ENCODE measurements at places on chromosomes 1 and 21.

- no peak for DNase-seq
Observed at GRCh38 chr1:87549738-87550137, 221.1 kb downstream of the LMO4 start.

DNA sequence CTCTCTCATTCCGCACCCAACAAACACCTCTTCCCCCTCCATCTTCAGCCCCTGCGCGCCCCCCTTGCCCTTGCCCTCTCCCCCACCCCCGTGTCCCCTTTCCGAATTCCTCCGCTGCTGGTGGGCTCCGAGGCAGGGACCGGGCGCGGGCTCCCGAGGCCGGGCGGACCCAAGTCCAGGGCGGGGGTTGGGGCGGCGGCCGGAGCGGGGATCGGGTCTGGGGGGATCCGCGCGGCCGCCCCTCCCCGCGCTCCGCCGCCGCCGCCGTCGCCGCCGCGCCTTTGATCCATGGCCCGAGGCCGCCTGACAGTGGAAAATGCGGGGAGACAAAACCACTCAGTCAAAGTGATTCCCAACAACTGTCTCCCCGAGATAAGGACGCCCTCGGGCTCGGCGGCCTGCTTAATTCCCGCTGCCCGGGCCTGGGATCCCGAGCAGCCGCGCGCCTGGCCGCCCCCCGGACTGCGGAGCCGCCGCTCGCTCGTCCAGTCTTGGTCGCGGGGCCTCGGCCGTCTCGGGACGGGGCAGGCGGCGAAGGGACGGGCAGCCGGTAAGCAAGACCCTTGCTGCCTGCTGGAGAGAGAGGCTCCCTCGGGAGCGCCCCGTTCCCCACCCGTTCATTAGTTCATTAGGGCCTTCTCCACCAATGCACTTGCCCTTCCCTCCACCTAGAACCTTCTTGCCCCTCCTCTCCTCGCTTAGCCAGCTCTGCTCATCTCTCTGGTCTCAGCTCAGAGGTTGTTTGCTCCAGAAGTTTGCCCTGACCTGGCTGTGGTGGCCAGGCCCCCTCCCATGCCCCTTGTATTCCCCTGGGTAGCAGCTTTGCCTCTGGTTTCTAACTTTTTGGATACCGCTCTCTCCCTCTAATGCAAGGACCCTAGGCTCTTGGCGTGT lies 86.4 kb downstream of the PAX7 start:
- no peak for DNase-seq

- DNase-seq, result no peak
Observed at GRCh38 chr1:3170561-3171453, 101.8 kb downstream of the PRDM16 start.

DNA sequence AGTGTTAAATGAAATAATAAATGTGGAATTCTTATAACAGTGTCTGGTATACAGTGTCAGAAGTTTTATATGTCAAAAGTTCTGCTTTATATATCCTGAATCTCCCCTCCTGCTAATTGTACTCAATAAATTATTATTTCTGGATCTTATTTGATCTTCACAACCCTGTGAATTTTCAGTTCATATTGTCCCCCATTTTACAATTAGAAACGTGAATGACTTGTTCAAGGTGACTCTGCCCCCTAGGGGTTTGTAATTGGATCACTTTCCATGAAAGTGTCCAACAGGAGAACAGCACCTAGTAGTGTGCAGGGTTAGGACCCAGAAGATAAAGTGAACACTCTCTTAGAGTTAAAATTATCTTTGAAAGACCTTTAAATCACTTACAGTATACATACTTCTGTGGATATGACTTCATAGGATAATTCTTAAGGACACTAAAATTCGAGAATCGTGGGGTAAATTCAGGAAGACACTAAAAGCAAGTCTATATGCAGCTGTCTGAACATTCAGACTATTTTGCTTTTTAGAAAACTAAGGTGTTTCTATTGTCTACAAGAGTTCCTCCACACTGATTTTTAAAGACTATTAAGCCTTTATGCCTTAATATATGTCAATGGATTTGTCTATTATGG lies 4.5 kb upstream of the DDR2 start:
- no peak for DNase-seq

GRCh38 chr1:81513796-81514354 lies 286.9 kb upstream of the ADGRL2 start:
- DNase-seq, result no peak

DNA sequence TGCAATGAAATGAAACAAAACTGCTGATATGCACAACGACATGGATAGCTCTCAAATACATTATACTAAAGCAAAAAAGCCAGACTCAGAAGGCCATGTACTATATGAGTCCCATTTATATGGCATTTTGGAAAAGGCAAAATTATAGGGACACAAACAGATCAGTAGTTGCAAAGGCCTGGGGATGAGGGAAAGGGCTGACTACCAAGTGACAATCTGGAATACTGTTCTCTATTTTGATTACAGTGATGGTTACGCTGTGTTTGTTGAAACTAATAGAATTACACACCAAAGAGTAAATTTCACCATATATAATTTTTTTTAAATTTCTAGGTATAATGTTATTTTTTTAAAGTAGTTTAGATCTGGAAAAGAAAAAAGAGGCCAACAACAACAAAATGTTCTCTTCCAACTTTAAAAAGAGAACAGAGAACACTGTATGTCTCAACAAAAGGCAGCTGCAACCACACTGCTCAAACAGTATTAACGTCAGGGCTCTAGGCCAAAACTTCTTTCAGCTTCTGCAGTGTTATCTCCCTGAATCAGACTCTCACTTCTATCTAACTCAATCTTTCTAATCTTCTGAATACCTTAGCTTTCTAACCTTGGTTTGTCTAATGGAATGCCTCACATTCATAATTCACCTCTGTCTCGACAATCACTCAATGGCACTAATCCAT lies 75.8 kb downstream of the FOXJ3 start:
- DNase-seq, result no peak

GRCh38 chr1:200306944-200307754 lies 102.7 kb downstream of the ZNF281 start:
- DNase-seq, result no peak

DNA sequence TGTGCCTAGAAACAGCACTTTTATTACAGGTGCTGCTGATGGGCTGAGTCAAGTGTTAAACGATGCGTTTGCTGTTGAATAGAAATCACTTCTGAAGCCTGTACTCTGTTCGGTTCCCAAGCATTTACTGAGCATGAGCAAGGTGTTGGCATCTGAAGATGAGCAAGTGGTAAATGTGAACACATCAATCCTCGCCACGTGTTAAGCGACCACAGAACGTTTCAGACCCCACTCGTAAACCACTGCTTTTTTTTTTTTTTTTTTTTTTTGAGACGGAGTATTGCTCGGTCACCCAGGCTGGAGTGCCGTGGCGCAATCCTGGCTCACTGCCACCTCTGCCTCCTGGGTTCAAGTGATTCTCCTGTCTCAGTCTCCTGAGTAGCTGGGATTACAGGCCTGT lies 241.2 kb downstream of the SETD4 start:
- DNase-seq, result no peak

- no peak for DNase-seq
Observed at GRCh38 chr1:168499688-168500049, 44.1 kb downstream of the XCL2 start.

- DNase-seq, result peak; percentile 8
Observed at GRCh38 chr1:233790662-233791371, 113.7 kb upstream of the SLC35F3 start.

GRCh38 chr1:85244271-85245061 lies 15.0 kb downstream of the C1orf52 start:
- DNase-seq, result no peak

- DNase-seq, result no peak
Observed at GRCh38 chr1:15103211-15103610, 50.3 kb upstream of the TMEM51 start.

- no peak for DNase-seq
Observed at GRCh38 chr1:108878678-108879077, 1.9 kb downstream of the GPSM2 start.

- no peak for DNase-seq
Observed at GRCh38 chr21:18545908-18546307, 142.3 kb upstream of the TMPRSS15 start.

DNA sequence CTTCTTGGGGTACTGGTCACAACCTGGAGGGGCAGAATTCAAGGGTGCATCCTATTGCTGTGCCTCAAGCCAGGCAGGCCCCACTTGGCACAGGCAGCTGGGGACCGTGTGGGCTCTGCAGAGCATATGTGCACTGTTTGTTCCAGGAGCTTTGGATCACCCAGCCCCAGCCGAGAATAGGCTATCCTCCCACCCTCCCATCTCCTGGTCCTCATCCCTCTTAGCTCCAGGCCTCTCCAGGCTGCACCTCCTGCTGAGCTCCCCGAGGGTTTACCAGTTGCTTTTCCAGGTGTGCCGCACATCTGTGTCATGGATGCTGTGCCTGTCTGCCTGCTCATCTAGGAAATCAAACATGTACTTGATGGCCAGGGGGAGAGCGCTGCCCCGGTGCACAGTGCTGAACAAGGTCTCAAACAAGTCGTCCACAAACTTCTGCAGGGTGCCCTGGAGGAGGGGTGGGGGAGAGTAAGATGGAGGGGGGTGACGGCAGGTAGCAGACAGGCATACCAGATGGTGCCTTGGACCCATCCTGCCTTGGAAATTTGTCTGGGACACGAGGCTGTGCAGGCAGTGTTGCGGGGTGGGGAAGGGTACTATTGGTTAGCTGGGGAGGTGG lies 120.5 kb upstream of the CD34 start:
- DNase-seq, result no peak

GRCh38 chr21:21200939-21201615 lies 202.9 kb downstream of the NCAM2 start:
- DNase-seq, result no peak

GRCh38 chr1:168734946-168735345 lies 5.9 kb upstream of the DPT start:
- DNase-seq, result no peak

DNA sequence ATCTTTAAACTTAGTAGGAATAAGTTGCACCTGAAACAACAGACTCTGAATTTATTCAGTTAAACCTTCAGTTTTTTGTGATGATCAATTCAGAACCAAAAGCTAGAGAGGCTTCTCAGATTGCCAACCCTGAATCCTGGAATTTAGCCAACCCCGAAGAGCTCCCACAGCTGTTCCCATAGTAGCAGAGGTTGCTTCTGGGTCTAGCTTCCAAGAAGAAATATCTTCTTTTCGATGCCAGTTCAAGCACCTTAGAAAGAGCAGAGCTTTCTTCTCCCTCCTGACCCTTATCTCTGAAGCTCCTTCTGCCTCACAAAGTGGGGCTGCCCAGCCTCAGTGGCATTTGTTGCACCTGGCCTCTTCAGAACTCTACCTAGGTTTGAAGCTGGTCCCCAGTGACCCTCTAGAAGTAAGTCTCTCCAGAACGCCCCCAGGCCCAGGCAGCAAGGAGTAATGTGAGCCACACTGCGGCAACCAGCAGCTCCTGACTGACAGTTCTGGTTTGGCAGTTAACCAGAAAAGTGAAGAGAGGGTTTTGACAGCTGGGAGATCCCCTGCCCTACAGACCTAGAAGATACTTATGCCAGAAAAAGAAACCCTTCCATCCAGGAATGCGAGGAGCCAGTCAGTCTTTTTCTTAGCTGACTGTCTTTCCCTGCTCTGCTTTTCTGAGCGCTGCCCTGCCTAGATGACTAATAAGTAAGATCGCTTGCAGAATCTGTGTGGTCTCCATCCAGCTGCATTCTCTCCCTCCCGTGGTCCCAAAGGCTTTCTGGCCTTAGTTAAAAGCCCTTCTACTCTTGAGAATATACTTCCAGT lies 165.9 kb downstream of the ADGRL4 start:
- DNase-seq, result no peak

- DNase-seq, result no peak
Observed at GRCh38 chr1:47211796-47212269, 20.2 kb downstream of the TAL1 start.

DNA sequence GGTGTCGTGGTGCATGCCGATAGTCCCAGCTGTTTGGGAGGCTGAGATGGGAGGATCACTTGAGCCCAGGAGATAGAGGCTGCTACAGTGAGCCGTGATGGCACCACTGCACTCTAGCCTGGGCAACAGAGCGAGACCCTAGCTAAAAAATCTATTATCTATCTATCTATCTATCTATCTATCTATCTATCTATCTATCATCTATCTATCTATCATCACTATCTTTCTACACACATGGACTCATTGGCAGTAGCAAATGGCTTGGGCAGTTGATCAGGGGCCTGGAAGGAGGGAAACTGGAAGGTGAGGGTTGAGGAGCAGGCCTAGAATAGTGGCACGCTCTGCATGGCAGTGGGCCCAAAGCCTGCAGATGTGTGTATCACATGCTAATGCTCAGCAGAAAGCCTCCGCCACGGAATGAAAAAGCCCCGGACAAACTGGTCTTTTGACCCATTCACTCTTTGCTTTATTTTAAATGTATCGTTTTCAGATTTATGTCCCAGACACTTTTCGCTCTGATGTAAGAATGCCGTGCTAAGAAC lies 7.3 kb upstream of the HUNK start:
- DNase-seq, result no peak

- no peak for DNase-seq
Observed at GRCh38 chr1:36323636-36324352, at the start of gene EVA1B. Gene EVA1B (minus strand): TSS chr1:36323645. CDS start chr1:36323037, 608 bp downstream.

All from NCI-H187 (cell line).